Bone marrow (tissue), 2 donors: ENCODE measurements at places on chromosomes 6 and 20.

GRCh38 chr20:41047975-41048305 lies 19.3 kb downstream of the TOP1 start:
- peak; percentile 68 for DNase-seq

- DNase-seq = no peak
Observed at GRCh38 chr6:8828376-8828775, 393.0 kb upstream of the SLC35B3 start.

- no peak for DNase-seq
Observed at GRCh38 chr6:53582963-53583362, 38.1 kb upstream of the GCLC start.

- peak; percentile 39 for DNase-seq
Observed at GRCh38 chr6:21067521-21067920, 526.0 kb upstream of the SOX4 start.

DNA sequence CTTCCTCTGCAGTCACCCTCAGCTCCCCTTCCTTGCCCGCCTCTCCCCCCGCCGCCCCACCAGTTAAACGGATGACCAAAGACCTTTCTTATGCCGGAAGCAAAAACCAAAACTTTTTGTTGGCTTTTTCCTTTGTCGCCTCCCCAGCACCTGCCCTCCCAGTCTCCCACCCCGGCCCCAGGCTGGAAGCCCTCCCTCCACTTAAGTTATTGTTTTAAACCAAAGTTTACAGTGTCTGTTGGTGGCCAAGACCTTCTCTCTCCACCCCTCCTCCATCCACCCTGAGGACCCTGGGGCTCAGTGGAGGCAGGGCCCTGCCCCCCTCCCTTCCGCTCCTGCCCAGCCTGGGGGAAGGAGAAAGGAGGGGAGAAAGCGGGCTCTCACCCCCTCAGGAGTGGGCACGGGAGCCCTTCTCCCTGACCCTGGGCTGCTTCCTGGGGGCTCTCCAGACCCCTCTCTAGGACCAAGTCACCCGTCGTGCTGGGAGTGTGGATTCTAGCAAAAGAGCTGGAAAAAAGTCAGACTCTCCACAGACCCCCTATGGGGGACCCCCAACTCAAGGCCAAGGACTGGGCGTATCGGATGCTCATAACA lies 38.3 kb upstream of the MDFI start:
- DNase-seq = no peak
